ENCODE measurements at places on chromosomes 7 and 10.

- no peak for DNase-seq
Observed at GRCh38 chr10:21318540-21319167, 206.8 kb downstream of the SKIDA1 start.

- no peak for DNase-seq
Observed at GRCh38 chr10:100970914-100971811, 1.9 kb downstream of the SEMA4G start.

DNA sequence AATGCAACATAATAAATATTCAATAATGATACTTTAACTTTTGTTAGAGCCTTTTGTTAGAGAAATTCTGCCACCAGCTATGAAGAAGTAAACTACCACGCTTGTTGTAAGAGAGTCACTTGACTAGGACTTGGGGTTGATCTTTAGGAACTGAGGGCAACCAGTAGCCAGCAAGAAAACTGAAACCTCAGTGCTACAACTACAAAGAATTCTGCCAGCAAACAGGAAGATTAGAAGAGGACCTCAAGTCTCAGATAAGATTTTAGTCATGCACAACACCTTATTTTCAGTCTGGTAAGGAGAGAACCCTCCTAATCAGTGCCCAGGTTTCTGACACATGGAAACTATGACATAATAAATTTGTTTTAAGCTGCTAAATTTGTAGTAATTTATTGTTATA is 498.3 kb upstream of the STEAP1 start:
- DNase-seq, result no peak

DNA sequence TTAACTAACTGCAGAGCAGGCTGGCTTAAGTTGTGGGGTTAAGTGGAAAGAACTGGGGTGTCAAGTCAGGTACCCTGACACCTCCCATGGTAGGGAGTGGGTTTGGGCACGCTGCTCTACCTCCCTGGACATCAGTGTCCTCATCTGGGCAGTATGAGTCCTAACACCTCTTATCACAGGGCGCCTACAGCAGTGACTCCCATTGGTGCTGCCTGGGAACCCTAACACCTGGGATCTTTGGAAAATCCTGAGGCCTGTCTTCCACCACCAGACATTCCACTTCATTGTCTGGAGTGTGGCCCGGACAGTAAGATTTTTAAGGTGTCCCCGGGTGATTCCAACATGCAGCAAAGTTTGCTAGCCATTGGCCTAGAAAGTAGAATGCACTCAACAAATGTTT is 239.1 kb downstream of the SKAP2 start:
- DNase-seq, result no peak

- no peak for DNase-seq
Observed at GRCh38 chr10:70785190-70785589, at the start of gene TBATA. TSS of gene TBATA (minus strand) at chr10:70785377. CDS start at chr10:70783379, 1,998 bp downstream.

GRCh38 chr10:119409906-119410305 is 132.6 kb downstream of the RGS10 start:
- no peak for DNase-seq

- no peak for DNase-seq
Observed at GRCh38 chr10:96287392-96288105, 16.2 kb upstream of the BLNK start.

- DNase-seq, result no peak
Observed at GRCh38 chr10:85400981-85401695, 965.5 kb downstream of the GRID1 start.

DNA sequence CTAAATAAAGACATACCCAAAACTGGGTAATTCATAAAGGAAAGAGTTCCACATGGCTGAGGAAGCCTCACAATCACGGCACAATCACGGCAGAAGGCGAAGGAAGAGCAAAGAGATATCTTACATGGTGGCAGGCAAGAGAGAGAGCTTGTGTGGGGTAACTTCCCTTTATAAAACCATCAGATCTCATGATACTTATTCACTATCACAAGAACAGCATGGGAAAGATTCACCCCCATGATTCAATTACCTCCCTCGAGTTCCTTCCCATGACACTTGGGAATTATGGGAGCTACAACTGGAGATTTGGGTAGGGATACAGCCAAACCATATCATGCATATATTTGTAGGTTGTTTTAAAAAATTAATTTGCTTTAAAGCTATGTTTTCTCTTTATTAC is 217.2 kb downstream of the PLXDC2 start:
- no peak for DNase-seq

DNA sequence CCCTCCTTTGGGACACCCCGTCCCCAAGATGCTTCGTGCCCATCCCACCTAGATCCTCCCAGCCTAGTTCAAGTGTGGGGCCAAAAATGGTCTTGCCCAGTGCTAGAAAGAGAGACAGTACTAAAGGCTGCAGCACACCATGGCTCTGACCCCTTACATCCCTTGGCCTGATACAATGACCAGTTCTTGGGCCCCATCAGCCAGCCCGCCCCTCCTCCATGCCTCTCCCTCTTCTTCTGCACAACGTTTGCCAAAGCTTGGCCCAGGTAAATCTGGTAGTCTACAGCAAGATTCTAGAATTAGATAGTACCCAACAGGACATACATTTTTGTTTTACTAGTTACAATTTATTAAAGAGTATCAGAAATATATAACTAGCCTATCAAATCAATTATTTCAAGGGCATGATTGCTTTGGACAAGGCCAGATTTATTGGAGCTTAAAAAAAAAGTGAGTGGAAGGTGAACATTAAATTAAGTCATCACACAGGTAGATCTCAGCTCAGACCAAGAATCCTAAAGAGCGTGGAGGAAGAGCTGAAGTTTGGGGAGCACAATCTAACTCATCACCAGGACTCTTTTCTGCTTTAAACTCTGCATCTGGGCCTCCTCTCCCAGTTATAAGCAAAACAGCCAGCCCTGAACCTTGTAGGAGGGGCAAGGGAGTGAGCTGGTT is 69.8 kb downstream of the ZMIZ1 start:
- no peak for DNase-seq

- DNase-seq, result no peak
Observed at GRCh38 chr10:118034791-118035261, 11.9 kb downstream of the RAB11FIP2 start.

DNA sequence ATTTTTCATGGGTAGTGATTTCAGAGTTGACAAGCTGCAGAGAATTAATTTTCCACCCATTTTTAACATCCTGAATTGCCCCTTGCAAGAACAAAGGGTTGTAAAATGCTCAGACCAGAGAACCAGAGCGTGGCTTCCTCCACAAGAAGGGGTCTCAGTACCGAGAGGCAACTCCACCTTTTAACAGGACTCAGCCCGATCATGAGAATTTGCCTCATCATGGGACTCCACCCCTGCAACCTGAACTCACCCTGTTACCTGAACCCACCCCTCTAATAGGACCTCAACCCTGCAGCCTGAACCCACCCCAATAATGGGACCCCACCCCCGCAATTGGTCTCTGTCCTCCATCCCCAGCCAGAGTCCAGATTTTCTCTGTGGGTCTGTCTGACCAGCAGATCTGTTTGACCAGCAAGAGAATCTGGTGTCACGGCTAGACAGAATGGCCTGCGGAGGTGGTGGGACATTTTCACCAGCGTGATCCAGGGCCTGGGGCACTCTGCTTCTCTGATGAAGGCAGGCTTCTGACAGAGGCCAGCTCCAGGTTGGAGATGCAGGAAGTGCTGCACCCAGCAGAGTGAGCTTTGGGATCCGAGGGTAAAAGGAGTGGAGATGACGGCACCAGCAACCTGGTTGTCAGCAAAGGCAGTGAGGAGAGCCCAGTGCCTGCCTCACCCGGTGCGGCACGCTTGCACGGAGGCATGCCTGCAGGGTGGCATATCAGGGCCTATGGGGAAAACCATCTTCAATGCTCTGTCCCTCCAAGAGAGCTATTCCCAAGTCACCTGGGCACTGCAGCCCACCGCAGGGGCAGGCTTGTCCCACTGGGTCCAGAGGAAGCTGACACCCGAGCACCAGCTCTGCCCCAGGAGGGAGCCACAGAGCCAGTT is 136.6 kb downstream of the TCERG1L start:
- DNase-seq, result no peak

DNA sequence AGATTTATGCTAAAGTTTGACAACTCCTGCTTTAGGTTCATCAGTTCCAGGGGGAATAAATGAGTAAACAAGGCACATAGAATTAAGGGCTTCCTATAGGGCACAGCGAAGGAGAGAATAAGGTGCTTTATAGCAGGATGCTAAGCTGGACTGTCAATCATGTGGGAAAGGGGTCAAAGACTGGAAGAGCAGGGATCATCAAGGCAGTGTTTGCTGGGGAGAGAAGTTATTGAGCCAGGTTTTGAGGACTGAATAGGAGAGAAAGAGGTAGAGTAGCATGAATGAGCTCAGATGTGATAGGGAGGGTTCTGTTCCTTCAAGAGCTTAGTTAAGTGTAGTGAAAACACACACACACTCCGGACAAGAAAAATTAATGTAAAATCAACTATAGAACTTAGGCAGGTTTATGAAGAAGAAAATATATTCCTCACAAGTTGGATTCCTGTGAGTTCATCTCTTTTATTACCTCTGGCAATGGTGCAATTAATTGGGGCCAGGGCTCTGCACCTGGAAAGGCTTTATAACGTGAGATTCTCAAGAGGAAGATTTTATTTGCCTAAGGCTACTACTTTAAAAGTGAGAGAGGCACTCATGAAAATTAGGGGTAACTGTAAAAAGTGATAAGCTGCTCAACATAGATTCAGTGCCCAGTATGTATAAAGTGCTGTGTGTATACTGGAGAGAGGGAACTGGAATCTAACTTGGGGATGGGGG is 222.4 kb downstream of the AUTS2 start:
- DNase-seq, result no peak

GRCh38 chr7:106794276-106795083 is 70.6 kb upstream of the PIK3CG start:
- DNase-seq, result peak; percentile 40

GRCh38 chr10:11425676-11426075 is 185.8 kb downstream of the USP6NL start:
- DNase-seq, result no peak

DNA sequence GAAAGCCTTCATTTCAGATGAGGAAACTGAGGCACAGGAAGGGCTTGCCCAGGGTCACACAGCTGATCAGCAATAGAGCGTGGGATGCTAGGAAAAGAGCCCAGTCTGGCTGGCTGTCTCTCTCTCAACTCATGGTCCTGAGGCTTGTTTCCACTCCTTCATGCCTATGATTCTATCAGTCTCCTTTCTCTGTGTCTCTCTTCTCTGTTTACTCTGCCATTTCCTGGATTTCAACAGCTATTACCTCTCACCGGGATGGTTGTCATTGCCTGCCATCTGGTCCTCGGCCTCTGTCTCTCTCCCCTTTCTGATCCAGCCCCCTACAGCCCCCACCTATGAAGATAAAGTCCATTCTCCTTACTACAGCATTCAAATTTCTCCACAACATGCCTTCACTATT is 93.3 kb upstream of the AGBL3 start:
- DNase-seq, result no peak

- DNase-seq, result no peak
Observed at GRCh38 chr10:89399956-89400355, 7.5 kb downstream of the IFIT1 start.

- DNase-seq, result no peak
Observed at GRCh38 chr7:133054162-133054840, 27.6 kb downstream of the CHCHD3 start.

- peak; percentile 60 for DNase-seq
Observed at GRCh38 chr7:106057962-106058927, 53.9 kb downstream of the SYPL1 start.

DNA sequence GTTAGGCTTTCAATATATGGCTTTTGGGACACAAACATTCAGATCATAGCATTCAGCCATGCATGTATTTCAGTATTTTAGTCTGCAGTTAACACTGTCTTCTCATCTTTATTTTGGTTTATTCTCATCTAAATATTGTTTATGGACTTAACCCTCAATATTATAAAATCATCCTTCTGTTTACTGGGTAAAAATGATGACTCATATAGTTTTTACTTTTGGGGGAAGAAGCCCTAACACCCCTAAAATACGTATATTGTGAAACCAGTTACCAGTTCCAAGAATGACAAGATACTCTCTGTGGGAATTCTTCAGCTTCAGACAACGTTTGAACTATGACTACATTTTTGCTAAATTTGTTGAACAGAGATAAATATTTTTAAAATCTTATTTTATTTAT is 505.4 kb downstream of the LRMDA start:
- DNase-seq, result no peak

DNA sequence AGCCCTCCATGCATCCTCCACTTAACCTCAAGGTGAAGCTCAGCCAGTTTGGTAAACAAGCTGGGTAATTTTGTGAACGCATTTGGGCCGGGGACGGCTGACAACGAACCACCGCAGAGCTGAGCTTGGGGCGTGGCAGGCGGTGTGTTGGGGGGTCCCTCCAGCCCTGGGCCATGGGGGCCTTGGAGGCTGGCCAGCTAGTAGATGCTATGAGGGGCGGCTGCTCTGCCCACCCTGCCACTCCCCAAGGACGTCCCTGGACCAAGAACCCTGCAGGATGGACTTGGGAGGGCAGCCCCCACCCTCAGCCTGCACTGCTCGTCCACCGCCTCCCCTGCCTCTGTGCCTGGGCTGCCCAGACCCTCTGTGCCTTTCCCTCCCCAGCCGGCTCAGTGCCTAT is 12.0 kb upstream of the SCART1 start:
- peak; percentile 3 for DNase-seq

- no peak for DNase-seq
Observed at GRCh38 chr10:97007417-97007816, 175.3 kb downstream of the LCOR start.

GRCh38 chr10:96263176-96263575 is 8.2 kb downstream of the BLNK start:
- DNase-seq, result no peak

GRCh38 chr7:90455163-90456030 is 14.0 kb upstream of the PTTG1IP2 start:
- DNase-seq, result no peak

- peak; percentile 2 for DNase-seq
Observed at GRCh38 chr10:86290933-86291615, 75.5 kb downstream of the GRID1 start.

DNA sequence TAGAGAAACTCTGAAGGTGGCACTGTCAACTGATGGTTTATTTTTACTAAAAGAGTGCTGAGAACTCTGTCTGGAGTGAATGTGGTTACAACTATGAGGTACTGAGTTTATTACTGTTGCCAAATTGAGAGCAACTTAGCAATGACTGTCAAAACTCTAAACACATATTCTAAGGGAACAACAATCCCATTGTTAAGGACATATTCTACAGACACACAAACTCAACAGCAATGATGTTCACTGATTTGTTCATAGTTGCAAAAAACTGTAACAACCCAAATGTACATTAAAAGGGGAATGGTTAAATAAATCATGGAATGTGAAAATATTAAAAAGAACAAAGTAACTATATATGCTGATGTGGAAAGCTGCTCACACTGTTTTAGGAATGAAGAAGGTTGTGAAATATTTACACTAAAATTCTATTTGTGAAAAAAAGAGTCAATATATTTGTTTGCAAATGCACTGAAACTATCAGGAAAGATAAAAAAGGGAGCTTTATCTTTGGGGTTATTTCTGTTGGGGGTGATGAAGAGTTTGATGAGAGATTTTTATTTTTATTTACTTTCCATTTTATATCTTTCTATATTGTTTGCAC is 12.9 kb downstream of the PON2 start:
- no peak for DNase-seq

DNA sequence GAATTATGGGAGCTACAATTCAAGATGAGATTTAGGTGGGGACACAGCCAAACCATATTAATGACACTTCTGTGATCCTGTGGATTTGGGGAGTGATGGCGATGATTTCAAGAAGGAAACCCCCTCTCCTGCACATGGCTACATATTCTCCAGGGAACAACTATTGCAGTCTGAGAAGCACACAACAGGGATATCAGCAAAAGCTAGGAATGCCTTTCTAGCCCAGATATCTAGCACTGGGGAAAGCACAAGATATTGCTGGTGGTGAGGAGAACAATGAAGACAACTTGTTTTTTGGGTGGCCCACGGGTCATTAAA is 24.3 kb downstream of the EPDR1 start:
- DNase-seq, result no peak

GRCh38 chr10:74094231-74094630 is 56.4 kb downstream of the AP3M1 start:
- no peak for DNase-seq
